ENCODE measurements at places on chromosomes 2 and 18.
A peak's percentile ranks its signal among the peaks of the same experiment; 100 is the strongest.

DNA sequence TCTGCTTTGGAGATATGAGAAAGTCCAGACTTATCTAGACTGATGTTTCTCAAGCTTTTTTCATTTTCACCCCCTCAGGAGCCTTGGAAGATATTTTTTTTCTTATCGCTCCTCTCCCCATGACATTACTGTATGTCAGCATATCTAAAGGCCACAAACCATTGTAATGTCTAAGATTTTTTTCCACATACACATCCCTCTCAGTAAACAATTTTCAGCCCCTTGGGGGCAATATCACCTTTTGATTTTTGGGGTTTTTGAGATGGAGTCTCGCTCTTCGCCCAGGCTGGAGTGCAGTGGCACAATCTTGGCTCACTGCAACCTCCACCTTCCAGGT is 60.3 kb upstream of the REL start:
- DNase-seq, result no peak

DNA sequence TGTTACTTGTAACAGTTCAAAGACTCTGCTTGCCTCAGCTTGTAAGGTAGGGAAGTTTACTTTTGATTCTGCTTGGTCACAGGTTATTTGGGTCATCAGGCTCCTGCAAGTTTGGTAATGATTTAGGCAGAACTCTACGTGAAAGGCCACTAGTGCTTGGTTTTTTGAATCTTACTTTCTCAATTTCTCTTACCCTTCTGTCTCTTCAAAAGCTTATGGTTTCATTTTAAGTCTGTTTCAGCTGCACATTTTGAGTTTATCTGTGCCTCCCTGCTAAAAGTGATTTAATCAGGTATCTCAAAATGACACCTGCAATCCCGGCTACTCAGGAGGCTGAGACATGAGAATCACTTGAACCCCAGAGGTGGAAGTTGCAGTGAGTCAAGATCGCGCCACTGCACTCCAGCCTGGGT is 26.3 kb upstream of the MOCOS start:
- no peak for DNase-seq

- no peak for DNase-seq
Measured at GRCh38 chr18:40055262-40055661, 1899.8 kb upstream of the PIK3C3 start.

DNA sequence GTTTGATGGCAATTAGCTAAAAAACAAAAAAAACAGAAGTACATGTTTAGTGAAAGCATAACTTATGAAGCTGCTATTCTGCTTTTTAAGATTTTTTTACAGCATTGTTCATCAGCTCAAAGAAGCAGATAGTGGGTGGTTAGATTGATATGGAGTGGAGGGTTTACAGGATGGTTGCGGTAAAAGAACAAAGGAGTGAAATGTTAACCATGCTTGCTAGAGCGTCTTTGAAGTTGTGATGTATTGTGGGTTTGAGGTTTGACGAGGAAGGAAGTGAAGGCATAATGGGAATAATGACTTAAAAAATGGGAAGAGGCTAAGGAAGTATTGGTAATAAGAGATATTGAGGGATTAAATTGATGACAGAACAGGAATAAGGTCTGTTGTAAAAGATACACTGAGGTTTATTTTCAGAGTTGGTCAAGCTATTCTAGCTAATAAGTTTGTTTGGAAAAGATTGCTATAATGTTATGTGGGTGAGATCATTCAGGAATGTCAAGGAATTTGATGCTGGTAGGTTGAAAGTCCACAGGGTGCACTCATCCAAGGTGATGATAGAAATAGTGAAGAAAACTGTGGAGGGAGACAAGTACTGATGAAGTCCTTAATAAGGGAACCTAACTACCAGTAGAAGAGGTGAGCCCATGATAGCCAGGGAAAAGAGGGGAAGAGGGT is 14.6 kb downstream of the SPOPL start:
- DNase-seq, result no peak

DNA sequence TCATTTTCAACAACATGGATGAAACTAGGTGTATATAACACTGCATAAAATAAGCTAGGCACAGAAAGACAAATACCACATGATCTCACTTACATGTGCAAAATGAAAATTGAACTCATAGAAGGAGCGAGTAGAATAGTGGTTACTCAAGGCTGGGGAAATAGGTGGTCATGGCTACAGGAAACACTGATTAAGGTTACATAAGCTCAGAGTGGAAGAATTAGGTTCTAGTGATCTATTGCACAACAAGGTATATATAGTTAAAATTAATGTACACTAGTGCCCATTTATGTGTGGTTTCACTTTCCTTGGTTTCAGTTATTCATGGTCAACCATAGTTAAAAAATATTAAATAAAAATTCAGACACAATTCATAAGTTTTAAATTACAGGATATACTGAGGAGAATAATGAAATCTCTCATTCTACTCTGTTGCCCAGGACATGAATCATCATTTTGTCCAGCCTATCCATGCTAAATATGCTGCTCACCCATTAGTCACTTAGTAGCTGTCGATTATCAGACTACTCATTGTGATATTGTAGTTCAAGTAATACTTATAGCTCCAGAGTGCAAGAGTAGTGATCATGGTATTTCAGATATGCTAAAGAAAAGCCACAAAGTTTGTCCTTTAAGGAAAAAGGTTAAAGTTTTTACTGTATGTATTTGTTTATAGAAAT is 1530.9 kb upstream of the LRRTM1 start:
- no peak for DNase-seq

- DNase-seq, result no peak
Measured at GRCh38 chr2:142951190-142952007, 73.9 kb downstream of the KYNU start.

GRCh38 chr2:40370007-40370395 is 81.9 kb downstream of the SLC8A1 start:
- peak; percentile 34 for DNase-seq

GRCh38 chr2:140597205-140597604 is 1533.6 kb downstream of the LRP1B start:
- no peak for DNase-seq

- no peak for DNase-seq
Measured at GRCh38 chr2:45180033-45180746, 170.9 kb upstream of the SIX2 start.

GRCh38 chr2:10884574-10884975 is 27.2 kb upstream of the KCNF1 start:
- DNase-seq, result no peak

GRCh38 chr2:160334028-160334741 is 134.1 kb upstream of the ITGB6 start:
- peak; percentile 32 for DNase-seq

DNA sequence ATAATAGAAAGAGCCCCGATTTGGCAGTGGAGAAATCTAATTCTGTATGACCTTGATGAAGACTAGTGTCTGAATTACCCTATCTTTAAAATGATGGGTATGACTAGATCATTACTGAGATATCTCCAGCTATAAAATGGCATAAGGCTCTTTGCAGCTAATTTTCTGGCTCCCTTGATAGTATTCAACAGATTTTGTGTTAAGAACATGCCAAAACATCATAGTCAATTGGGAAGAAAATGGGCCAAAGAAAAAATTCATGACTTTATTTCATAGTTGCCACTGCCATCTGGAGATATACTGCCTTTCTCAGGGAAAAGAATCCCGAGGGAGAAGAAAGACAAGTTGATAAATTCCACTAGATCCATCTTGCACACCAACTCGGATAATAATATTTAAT is 1618.7 kb downstream of the LRP1B start:
- no peak for DNase-seq

DNA sequence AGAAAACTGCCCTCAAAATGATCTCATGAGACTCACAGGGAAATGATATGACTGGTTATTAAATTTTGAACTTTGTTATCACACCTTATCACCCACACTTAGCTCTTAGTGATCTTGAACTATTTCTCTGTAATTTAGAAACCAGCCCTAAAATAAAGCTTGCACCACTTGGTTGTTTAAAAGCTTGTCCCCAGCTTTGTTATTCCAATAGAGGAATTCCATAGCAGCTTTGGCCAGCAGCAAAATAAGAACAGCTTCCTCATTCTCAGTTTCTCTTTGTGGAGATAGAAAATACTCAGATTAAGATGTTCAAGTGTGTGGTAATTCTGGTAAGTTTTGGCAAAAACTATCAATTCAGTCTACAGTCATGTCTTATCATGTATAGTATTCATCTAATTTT is 54.4 kb upstream of the CCDC68 start:
- no peak for DNase-seq

DNA sequence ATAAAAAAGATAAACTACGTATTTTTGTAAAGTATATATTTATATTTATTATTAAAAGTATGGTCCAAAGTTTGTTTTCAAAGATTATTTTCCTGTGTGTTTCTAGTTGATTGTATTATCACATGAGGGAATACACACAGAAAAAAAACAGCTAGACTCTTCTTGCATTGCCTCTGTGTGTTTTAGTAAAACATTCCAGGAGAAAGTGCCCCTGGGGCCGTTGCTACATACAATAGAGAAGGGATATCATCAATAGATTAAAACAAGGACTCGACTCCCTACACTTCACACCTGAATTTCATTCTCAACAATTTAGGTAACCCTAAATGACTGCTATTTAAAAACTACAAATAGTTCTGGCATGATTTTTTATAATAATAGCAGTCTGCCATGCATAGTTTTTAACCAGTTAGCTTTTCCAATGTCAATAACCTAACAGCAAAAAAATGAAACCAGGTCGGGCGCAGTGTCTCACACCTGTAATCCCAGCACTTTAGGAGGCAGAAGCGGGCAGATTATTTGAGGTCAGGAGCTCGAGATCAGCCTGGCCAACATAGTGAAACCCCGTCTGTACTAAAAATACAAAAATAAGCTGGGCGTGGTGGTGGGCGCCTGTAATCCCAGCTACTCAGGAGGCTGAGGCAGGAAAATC is 171.3 kb downstream of the DNAH6 start:
- no peak for DNase-seq

DNA sequence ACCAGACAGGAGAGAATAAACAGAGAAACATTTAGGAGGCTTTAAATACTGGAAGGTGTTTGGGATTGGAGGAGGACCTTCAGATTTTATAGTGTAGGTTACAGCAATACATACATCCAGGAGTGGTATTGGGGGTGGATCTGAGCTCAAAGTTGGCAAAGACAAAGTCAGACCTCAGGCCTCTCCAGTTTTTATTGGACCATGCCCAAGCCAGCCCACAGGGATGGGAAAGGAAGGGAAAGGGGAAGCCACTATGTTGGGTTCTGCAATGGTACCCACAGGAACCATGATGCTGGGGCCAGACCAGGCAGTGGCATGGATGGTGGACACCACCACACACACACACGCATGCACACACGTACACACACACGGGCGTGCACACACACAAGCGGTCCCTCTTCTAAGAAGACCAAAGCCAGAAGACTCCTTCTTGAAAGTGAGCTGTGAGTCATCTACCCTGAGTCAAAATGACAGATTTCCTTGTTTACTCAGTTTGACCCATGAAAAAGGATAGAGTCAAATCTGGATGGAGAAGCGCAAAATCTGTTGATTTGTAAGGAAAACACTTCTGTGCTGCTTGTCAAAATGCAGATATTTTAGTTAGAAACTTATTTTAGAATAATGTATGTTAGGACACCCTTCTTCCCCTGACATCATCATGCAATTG is 87.9 kb downstream of the TRABD2A start:
- DNase-seq, result no peak

GRCh38 chr2:174072069-174072468 is 106.9 kb upstream of the SP3 start:
- no peak for DNase-seq

- no peak for DNase-seq
Measured at GRCh38 chr2:99399063-99399462, 61.9 kb downstream of the EIF5B start.

- no peak for DNase-seq
Measured at GRCh38 chr18:24055878-24056277, 41.3 kb downstream of the TTC39C start.

DNA sequence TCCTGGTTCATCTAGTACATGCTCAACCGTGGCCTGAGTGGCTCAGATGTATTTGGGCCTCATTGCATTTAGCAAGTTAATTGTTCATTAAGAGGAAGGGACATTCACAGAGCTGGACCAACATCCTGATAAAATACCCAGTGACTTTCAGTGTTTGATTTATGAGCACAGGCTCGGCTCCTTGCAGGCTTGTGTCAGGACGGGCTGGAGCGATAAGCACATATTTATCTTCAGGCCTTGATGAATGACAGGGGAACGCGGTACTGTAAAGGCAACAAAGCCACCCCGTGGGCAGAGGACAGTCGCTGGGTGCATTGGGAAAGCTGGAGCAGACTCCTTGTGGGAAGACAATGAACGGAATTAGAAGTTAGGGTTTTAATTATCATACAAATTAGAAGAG is 548.6 kb upstream of the HS6ST1 start:
- DNase-seq, result no peak

GRCh38 chr2:99545066-99545465 is 55.2 kb upstream of the REV1 start:
- no peak for DNase-seq

- no peak for DNase-seq
Measured at GRCh38 chr2:173043897-173044519, 31.6 kb upstream of the MAP3K20 start.

DNA sequence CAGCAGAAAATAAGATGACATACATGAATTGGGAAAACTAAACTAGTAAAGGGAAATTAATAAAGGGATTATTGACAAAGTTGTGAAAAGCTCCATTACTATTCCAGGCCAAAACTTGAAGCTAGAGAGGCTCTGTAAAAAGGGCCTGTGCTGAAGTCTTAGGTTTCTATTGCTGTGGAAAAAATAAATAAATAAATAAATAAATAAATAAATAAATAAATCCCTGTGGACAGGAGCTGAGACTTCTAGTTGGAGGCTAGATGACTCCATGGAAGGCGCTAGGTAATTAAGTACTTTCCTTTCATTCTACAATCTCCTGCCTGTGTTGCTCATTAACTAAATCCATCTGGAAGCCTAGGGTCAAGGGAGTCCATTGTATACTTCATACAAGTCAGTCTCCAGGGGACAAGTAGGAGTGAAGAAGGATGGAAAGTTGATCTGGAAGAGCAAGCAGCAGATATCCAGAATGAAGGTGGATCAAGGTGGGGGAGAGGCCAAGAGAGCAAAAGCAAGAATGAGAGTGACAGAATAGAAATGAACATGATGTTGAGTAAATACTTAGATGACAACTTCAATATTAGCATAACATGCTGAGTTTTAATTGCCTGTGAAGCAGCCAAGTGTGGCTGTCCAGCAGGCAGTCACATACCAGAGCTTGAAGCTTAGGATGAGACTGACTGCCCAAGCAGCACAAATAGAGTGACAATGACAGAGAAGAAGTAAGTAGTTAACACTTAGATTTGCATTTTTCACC is 26.2 kb upstream of the CCNT2 start:
- no peak for DNase-seq

- no peak for DNase-seq
Measured at GRCh38 chr2:236973343-236973980, 112.2 kb upstream of the COPS8 start.

GRCh38 chr2:3662239-3662638 is 4.2 kb downstream of the ALLC start:
- no peak for DNase-seq

DNA sequence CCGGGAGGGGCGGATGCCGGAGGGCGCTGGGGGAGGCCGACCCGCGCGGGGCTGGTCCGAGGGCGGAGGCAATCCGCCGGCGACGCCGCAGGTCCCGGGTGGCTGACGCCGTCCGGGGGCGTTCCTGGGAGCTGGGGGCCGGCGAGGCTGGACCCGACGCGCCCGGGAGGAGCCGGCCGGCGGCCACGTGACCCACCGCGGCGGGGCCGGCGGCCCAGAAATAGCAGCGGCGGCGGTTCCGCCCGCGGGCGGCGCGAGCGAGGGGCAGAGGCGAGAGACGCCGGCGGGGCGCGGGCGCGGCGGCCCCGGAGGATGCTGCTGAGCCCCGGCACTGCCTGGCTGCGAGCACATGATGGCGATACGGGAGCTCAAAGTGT is at the start of gene RAB31:
Gene RAB31, plus strand, starts transcription at position 245 of the 377 bp plus-strand sequence. Its CDS starts 105 bp downstream, at position 350.
- no peak for DNase-seq

- DNase-seq, result no peak
Measured at GRCh38 chr2:137939026-137939425, 25.2 kb upstream of the HNMT start.
